Mesenchymal stem cell (in vitro differentiated cells and primary cell): ENCODE measurements at places on chromosomes 2 and 18.

DNA sequence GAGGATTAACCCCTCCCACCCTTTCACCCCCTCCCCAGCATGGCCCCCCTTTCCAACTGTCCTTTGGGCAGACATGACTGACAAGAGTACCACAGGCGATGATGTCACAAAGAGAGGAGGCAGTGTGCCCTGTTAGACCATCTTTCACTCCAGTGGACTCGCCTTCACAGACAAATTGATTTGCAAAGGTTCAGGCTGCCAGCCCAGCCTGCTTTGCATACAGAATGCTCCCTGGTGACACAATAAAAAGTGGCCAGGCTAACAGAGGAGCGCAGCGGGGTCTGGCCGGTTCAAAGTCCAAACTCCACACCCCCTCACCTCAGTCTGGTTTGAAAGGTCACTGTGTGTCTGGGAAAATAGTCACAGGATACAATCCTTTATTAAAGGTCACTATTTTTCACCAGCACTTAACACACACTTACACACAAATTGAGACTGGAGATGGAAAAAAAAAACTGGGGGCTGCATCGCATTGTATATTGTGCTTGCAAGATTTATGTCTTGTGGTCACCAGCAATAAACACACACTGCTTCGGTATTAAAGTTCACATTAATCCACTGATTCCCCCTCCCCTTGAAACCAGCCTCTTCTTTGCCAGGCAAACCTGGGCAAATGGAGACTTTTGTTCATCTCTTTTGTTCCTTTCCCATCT, 236.9 kb downstream of the BCL11A start:
- no peak for DNase-seq

- DNase-seq: no peak
Measured at GRCh38 chr2:71559080-71559827, 105.9 kb downstream of the DYSF start.

DNA sequence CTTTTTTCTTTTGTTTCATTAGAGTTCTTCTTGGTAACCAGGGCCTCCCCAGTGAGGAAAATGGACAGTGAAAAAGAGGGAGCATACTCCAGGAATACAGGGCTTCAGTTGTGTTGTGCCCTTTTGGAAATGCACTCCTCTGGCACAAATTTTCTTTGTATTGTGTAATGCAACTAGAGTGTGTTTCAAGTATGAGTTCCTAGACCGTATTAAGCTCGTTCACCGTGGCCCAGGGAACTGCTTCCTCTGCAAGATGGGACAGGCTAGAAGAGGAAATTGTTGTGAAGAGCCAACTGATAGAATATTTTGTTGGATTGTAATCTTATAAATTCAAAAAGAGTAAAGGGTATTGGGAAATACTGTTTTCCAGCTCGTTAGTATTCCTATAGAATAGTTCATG, 137.2 kb upstream of the TTC39C start:
- no peak for DNase-seq

GRCh38 chr2:197805715-197806633, 1.6 kb downstream of the PLCL1 start:
- DNase-seq: no peak

- DNase-seq: no peak
Measured at GRCh38 chr2:228771315-228771714, 499.8 kb downstream of the PID1 start.

GRCh38 chr2:164412831-164413230, 208.5 kb downstream of the GRB14 start:
- DNase-seq: no peak

GRCh38 chr2:160363961-160364360, 129.6 kb downstream of the RBMS1 start:
- peak; percentile 45 for DNase-seq

DNA sequence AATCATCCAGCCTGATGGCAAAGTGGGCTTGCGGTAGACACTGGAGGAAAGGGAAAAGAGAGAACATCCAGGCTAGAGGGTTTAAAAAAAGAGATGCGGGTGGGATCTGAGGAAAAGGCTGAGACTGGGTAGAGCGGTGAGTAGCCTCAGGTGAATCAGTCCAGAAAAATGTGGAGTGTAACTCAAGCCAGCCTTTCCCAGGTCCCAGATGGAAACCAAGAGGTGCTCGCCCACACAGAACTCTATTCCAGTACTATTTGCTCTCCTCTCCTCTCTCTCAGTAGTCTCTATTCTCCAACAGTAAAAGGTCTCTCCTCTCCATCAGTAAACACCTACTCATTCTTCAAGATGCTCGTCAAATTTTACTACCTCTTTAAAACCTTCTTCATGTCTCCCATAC, 38.3 kb upstream of the NRP2 start:
- DNase-seq: no peak

DNA sequence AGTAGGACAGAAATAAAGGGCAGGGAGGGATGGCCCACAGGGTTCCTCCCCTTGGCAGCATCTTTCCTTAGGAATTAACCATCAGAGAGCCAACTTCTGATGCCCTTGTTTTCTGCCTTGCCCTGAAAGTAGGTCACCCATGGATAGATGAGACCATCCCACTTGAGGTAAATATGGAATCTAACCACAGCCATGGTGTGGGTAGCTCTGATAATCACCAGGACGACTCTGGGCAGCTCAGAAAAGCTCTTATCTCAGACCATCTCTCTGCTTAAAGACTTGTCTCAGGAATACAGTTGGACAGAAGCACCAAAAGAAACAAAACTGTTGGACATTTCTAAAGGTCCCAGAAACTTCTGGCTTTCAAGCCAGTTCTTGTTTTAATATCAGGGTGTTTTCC, 101.4 kb upstream of the CELF4 start:
- DNase-seq: no peak

GRCh38 chr18:36294031-36294430, 3.5 kb upstream of the FHOD3 start:
- no peak for DNase-seq

DNA sequence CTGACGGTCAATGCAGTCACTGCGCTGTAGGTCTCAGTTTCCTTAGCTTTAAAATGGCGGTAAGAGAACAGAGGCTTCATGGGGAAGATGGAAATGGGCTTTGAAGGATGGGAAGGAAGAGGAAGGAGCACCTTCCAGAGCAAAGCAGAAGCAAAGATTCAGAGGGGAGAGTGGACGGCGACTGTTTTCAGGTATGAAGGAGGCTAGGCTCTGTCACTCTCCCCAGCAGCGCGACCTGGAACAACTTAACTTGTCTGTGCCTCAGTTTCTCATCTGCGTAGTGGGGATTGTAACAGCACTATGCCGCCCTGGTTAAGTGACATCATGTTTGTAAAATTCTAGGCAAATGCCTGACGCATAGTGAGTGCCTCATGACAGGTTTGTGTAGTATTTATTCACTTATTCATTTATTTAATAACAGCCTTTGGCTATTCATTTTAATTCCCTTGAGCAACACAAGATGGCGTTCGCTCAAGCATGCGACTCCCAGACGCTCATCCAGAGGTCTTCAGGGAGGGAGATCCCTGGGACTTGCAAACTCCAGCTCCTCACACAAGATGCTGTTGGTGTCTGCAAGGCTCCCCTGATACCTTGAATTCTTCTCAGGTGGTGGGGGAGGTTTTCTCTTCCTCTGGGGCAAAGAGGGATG, 336.3 kb downstream of the DYSF start:
- no peak for DNase-seq

DNA sequence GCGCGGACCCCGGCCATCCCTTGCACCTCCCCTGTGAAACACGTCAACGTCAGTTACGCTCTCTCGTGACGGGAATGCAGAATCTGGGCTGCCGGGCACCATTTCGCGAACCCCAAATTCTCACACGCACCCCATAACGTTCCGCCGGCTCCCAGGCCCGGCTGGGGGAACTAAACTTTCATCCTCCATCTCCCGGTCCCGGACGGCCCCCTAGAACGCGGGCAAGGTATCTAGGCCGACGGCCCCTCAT, 544 bp downstream of the DNAJC27 start:
- DNase-seq: no peak

DNA sequence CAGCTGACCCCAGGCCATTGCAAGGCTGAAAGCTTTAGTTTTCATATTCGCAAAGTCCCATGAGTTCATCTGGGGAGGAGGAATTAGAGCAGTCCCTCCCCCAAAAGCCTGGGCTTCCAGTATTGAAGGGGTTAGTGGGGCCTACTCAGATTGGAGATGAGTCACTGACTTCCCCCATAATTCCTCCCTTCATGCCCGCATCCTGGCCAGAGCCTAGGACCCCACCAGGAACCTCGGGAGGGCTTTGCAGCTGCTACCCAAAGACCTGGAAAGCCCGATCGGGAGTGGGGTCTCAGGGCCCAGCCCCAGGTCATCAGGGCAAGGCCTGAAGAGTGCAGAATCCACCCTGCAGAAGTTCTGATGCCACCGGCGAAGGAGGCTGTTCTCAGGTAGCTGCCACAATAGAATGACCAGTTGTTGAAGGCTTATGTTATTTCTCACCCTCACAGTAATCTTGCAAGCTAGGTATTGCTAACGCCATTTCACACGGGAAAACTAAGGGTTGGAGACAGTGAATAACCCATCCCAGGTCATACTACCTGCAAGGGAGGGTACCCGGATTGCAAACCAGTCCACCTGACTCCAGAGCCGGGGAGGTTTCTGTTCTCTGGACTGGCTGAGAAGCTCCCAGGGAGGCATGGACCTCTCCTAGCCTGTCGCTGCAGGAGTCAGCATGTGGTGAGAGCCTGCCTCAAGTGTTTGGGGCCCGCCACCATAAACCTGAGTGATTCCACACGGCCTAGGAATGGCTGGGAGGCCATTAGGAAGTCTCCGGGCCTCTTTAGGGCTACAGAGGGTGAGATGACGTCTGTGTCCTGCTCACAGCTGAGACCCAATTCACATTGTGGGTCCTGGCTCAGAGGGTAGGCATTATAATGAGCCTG, 5.8 kb upstream of the ARID5A start:
- peak; percentile 33 for DNase-seq

- DNase-seq: peak; percentile 62
Measured at GRCh38 chr2:236659758-236660150, 90.1 kb downstream of the ACKR3 start.

GRCh38 chr18:49631146-49631866, 69.4 kb downstream of the LIPG start:
- DNase-seq: no peak

DNA sequence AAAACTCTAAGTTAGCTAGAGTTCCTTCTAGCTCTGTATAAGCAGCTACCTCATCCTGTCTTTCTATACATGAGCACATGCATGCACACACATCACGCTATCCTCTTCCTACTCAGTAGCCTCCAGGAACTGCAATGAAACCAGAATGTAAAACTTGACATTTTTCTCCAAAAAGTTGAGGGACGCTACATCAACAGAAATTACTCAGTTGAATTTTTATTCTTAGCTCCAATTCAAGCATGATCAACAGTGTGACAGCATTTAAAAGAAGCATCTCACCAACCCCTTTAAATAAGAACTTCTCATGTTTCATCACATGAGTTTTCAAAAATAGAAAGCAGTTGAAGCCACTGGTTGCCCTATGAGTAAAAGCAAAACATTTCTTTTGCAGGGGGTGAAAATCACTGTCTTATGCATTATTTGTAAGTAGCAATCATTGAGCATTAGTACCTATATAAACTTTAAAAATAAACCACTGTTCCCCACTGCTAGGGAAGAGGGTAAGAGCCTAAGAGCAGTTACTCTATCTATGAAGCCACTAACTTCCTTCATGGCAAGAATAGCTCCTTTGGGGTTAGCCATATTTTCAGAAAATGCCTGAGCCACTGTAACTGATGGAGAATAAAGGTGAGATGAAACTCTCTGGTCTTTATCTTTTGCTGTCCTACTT, 77.9 kb upstream of the ARL5A start:
- DNase-seq: no peak

DNA sequence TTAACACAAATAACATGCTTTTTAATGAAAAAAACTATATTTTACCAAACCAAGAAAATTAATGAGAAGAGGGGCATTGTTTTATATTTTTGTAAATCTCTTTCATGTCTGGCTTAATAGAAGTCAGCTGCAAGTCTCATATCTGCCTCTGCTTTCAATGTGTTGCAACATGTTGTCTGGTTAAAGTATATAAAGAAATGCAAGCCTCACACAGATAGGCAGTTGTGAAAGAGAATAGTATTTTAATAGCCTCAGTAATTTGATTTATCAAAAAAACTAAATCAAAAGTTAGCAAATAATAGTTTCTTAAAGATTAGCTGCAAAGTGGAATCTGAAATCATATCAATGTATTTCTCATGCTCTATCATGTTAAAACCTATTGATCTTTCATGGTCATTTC, 52.9 kb upstream of the NCOA1 start:
- peak; percentile 16 for DNase-seq

DNA sequence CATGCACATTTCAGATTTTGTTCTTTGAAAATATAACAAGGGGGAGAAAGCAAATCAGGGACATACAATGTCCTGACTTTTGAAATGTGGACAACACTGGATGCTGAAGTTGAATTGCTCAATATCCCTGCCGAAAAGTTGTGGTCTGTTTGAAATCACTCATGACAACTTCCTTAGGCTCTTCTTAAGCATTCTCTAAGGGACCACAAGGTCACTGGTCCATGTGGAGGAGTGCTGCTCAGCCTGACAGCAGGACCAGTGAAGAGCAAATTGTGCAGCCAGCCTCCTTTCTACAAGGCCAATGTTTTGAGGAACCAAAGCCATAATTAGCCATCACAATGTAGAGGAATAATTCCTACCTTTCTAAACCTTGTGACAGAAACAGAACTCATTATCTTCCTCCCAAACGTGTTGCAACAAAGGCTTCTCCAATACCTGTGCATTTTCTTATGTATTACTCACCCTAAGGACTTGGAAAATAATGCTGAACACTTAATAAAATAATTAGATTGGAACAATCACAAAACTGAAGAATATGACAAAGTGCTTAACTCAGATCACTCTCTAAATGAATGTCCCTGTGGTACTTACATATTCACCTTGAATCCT, 1477.6 kb upstream of the NXPH2 start:
- DNase-seq: peak; percentile 47

DNA sequence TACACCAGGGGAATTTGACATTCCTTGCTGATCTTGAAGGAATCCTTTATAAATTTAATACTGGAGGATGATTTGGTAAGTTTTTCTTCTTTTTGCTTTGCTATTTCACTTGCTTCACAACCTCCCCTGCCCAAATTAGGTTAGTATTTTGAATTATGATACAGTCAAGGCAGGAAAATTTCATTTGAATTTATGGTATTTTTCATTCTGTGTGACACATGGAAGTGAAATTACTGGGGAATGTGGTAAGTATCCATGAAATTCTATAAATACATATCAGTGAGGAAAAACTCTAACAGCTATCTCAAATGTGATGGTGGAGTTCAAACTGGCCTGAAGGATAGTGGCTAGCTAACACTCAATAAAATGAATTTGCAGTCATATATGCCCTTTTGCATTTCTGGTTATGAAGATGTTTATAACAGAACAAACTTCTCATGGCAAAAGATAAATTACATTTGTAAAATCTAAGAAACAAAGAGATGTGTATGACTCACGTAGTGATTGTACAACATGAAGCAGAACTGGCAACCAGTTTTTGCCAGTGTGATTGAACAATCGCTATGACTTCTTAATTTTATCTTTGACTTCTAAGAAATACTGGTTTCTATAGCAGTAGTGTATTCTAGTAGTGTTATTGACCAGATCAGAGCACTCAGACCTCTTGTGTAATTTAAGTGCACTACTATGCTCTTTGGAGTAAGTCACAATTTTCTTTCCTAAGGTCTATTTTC, 152.6 kb downstream of the IKZF2 start:
- no peak for DNase-seq

- no peak for DNase-seq
Measured at GRCh38 chr2:71570951-71571460, 117.6 kb downstream of the DYSF start.
